ENCODE measurements at places on chromosomes 16 and 17.

DNA sequence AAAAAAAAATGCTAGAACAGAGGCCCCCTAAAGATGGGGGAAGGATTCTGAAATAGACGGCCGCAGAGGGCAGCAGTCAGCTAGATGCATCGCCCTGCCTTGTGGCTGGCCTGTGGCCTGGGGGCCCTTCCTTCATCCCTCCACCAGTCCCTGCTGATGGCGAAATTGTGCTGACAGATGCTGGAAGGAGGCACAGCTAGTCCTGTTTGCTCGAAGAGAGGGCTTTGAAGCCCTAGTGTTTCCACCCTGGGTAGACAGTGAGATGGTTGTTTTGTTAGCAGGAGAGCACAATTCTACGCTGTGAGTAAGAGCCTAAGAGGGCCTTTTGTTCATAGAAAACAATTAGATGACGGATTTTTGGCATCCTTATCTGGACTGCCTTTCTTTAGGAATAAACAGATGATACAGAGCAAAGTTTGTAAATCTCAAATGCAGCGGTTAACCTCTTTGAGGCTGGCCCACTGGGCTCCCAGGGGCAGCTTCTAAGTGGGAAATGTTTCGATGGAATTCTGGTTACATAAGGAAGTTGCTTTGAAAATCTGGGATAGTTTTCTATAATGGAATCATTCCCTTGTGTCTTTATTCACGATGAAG lies 23.0 kb downstream of the VPS35L start:
- DNase-seq, result peak; percentile 7

DNA sequence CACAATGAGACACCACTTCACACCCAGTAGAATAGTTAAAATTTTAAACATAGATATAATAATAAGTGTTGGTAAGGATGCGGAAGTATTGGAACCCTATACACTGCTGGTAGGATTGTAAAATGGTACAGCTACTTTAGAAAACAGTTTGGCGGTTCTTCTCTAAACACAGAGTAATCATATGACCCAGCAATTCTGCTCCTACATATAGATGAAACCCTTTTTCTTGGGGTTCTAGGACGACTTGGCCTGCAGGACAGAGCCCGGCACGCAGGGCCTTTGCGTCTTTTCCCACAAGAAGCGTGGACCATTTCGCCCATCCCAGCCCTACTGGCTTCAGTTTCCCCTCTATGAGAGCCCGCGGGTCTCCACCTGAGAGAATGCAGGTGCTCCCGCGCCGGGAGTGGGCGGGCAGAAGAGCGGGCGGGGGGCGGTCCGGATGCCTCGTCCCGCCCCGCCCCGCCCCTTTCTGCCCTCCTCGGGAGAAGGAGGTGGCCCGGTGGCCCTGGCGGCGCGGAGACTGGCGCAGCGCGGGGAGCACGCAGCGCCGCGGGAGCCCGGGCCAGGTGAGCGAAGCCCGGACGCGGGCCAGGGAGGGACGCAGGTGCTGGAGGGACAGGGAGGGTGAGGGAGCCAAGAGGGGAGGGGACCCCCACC lies at the start of gene SDR42E2:
Gene SDR42E2 (plus strand): TSS at position 508 of the 657 bp plus-strand sequence. CDS start 3,077 bp downstream, outside the sequence.
- DNase-seq, result no peak

- DNase-seq, result peak; percentile 43
These were observed 18.2 kb upstream of the KRT20 start for GRCh38 chr17:40903129-40903847.

- DNase-seq, result no peak
These were observed 618 bp upstream of the PIK3R6 start for GRCh38 chr17:8868092-8868491.

- DNase-seq, result no peak
These were observed 22.3 kb downstream of the MOSMO start for GRCh38 chr16:22030087-22030812.

- DNase-seq, result no peak
These were observed 29.2 kb upstream of the WFIKKN2 start for GRCh38 chr17:50806141-50806643.

DNA sequence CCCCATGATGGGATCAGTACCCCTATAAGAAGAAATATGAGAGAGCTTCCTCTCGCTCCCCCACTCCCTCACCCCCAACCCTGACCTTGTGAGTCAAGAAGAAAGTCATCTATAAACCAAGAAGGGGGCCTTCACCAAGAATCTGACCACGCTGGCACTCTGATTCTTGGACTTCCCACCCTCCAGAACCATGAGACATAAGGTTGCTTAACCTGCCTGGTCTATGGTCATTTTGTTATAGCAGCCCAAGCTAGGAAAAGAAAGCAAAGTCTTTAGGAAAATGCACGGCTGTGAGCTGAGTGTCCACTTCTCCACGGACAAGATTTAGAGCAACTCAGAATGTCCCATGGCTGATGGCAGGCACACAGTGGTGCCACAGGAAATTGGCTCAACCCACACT lies 333.5 kb downstream of the SOX9 start:
- DNase-seq, result no peak

DNA sequence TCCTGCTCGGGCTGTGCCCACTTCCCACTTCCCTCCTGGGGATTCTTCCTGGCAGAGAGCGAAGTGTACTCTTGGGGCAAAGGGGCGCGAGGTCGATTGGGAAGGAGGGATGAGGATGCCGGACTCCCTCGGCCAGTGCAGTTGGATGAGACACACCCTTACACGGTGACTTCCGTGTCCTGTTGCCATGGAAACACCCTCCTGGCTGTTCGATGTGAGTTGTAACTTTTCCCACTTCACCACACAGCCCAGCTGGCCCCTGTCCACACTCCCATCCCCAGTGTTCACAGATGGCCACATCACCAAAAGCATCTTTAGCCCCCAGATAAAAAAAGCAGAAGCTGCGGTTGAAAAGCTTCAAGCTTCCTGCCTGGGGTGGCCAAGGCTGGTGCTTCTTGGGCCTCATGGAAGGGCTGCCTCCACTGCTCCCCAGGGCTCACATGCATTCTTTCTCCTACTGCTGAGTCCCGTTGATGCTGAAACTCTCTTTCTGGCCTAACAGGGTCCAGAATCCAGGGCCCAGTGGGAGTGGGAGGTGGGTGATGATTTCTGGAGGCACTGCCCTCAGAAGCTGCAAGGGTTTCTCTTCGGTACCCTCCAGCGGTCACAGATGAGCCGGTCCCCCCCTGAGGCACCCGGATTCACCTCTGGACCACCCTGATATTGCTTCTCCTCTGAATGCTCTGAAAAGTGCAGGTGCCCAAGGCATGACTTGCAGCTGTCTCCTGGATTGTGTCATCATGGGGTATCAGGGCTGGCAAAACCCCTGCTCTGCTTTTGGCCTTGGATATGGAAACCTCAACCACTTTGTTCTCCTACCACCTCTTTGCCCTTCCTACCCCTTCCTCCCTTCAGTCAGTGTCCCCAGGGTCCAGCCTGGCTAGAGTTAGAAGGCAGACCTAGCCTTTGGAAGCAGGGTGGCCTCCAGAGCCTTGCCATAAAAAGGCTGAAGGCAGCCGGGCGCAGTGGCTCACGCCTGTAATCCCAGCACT lies 2.2 kb upstream of the TRAF4 start:
- no peak for DNase-seq

- DNase-seq, result no peak
These were observed 204.2 kb downstream of the NTN1 start for GRCh38 chr17:9225305-9226101.

GRCh38 chr17:52938623-52939230 lies 780.2 kb upstream of the CA10 start:
- no peak for DNase-seq

DNA sequence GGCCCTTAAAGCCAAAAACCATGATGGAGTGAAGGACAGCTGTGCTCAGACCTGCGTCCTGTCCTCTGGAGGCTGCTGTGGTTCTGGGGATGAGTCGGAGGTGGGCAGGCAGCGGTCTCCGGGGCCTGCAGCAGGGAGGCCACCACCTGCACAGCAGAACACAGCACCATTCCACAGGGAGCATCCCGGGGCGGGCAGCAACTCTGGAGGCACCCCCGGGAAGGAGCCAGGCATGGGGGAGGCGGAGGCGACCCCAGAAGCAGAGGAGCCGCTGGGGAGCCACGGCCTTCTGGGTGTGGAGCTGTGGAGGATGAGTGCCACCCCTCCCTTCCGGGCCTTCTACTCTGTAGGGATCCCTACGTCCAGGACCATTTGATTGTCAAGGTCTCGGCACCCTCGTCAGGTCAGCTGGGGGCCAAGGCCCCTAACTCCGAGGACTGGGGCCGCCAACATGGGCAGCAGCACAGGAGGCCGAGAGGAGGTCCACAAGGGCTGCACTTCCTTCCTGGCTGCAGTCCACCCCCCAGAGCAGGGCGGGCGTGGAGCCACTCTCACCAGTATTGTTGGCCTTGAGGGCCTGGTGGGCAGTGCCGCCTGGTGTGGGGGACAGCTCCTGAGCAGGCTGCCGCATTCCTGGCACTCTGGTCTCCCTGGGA lies 23.8 kb downstream of the CEP131 start:
- DNase-seq, result no peak

DNA sequence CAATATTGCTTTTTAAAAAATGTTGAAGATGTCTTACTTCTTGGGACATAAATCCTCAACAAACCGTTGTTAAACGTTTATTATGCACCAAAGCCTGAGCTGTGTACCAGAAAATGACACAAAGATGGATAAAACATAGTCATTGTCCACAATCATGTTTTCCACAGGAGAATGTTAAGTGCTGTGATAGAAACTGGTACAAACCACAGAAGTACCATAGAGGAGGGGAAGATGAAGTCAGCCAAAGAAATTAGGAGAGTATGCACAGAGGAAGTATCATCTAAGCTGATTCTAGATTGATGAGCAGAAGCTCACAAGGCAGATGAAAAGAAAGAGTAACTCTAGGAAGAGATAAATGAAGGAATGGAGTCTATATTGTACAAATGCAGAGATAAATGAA lies 142.6 kb upstream of the HLF start:
- DNase-seq, result no peak

- no peak for DNase-seq
These were observed 1.2 kb upstream of the KRT17 start for GRCh38 chr17:41625602-41626001.

GRCh38 chr16:74608381-74608780 lies 1.5 kb upstream of the GLG1 start:
- DNase-seq, result no peak

GRCh38 chr16:2205967-2206313 lies 686 bp downstream of the MLST8 start:
- no peak for DNase-seq

DNA sequence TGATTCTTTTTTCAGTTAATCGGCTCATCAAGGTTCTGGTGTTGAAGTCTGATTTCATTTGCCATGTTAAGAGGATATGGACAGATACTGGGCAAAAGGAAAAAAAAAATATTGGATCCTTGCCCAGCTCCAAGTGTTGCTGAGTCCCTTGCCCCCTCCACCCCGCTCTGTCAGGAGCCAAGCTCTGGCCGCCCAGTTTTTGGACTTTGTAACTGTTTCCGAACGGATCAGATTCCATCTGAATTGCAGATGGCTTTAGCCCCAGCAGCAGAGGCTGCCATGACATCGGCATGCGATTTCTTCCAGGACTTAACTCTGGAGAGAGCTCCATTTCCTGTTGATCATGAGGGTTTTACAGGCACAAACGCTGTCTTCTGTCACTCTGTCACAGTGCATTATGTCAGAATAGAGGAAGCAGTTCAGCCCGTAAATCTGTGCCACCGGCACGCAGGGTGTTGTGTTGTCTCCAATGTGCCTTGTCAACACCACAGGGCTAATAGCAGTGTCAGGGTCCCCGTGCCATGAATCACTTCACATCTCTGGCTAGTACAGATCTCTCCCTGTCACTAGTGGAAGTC lies 615.6 kb downstream of the MAF start:
- DNase-seq, result no peak

DNA sequence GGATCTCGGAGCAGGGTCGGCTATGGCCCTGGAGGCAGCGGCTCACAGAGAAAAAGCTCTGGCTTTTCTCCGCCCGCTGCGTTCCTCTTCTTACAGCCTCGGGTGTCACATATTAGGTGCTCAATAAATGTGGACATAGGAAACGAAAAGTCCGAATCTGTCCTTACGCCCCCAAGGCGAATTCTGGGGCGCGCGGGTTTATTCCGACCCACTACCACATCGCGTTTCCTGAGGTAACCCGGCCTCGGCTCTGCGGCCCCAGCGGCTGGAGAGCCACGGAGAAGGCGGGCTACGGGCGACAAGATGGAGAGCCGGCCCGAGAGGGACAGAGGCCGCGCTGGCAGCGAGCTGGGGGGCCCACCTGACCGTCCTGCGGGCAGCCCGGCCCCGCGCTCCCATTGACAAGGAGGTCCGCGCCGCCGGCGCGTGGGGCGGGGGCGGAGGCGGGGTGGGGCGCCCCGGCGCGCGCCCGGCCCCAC lies 573 bp upstream of the GNAO1 start:
- DNase-seq, result no peak

Data from fibroblast of upper back skin (primary cell).